ENCODE measurements at places on chromosomes 1 and 21.

GRCh38 chr1:102566182-102566581 is 542.1 kb downstream of the COL11A1 start:
- no peak for DNase-seq

- no peak for DNase-seq
These were observed 441.6 kb downstream of the OMA1 start for GRCh38 chr1:58104960-58105359.

DNA sequence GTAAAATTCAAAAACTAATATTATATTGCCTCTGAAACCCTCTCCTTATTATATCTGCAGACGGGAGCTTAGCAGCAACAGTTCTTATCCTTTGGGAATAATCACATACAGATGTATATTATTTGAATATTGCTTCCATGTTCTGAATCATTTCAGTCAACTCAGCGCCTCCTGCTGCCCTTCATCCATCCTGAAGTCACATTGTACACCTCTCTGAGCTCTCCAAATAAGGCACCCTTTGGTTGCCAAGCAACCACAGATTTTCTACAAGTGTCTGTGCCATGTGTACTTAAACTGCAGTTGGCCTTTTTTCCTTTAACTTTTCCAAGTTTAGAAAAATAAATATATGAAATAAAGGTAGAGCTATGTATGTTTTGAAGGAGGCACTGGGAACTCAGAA is 384.3 kb downstream of the LRRIQ3 start:
- DNase-seq: no peak

DNA sequence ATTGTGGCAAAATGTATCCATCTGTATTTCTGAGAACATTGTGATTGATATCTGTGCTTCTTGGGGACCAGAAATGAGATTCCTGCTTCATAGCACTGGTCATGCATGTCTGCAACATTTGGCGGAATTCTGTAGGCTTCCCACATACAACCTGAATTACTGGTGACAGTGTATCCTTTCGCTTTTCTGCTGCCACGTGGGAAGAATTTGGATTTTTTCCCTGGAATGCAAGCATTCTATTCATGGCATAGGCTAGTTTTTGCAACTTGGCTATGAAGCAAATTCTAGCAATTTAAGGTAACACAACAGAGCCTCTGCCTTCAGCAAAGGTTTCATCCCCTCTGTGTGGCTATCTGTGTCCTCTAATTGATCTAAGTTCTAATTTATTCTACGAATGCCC is 85.9 kb downstream of the BCAR3 start:
- no peak for DNase-seq

DNA sequence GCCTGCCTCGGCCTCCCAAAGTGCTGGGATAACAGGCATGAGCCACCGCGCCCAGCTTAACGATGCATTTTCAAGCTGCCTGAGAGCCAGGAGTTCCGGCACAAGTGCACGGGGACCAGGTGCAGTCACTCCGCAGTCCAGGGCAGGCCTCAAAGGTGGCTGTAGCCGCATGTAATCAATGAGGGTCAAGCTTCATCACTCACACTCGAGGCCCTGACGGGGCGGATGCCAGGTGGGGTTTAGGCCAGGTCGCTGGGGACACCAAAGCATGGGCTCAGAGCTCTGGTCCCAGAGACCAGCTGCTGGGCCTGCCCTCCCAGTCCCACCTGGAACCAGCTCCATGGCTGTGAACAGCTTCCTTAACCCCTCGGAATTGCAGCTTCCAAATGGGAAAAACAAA is 26.1 kb upstream of the GPR153 start:
- no peak for DNase-seq

GRCh38 chr1:112506306-112506705 is 2.5 kb upstream of the WNT2B start:
- DNase-seq: no peak

- no peak for DNase-seq
These were observed 347.4 kb downstream of the KCNH1 start for GRCh38 chr1:210786546-210786945.

DNA sequence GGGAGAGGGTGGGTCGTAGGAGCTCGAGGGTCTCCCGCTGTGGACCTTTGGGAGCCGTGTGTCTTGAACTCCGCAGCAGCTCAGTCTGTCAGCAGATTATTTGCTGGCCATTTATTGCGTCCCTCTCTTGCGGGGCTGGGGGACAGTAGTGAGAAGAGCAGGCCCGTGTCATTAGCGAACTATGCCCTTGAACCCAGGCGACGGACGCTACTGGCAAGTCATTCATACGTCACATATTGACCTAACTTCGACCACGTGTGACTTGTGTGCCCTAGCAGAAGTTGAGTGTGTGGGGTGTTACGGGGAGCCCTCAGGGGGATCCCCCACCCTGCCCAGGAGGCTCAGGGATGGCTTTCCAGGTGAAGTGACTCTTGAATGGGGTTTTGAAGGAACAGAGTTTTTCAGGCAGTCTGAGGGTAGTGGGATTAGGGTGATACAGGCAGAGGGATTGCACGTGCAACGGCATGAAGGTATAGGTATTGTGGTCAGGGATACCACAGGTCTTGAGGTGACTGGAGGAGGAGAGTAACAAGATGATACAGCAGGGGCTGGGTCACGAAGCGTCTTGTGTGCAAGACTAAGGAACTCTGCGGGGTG is 13.0 kb downstream of the RCC1 start:
- no peak for DNase-seq

DNA sequence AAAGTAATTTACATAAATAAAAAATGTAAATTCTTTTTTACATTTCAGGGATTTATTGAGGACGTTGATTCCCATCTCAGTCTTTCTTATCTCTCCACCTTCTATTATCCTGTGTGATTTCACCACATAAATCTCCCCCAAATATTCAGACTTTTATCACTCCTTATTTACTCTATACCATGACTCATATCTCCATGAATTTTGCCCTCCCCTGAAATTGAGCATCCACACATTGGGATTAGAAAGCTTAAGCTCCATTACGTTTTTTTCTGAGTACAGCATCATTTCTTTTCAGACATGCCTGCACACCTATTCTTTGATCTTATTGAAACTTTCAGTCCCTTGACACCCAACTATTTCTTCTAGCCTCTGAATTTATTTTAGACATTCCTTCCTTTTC is 111.2 kb downstream of the IFI44 start:
- no peak for DNase-seq

DNA sequence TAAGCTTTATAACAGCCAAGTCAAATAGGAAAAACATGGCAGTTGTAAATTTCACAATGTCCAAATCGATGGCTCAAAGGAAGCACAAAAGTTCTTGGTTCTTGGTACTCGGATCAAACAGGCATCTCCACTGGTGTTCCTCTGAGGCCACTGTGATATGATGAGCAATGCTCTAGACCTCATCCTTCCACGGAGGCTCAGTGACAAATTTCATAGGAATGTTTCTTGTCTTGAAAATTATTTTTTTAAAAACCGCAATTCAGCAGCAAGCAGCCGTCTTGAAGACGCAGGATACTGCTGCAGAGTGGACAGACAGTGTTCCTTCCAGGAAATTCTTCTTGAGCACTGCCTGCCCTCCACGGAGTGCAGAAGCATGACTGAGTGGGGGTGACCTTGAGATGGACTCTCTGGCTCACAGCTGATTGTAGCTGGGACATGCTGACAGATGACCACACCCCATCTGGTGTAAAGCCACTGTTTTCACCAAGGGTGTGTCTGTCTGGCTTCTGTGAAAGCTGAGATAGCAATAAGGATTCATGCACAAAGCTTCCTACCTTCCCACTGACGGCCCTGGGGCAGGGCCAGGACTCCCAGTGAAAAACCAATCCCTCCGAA is 61.9 kb downstream of the TIAM1 start:
- no peak for DNase-seq

DNA sequence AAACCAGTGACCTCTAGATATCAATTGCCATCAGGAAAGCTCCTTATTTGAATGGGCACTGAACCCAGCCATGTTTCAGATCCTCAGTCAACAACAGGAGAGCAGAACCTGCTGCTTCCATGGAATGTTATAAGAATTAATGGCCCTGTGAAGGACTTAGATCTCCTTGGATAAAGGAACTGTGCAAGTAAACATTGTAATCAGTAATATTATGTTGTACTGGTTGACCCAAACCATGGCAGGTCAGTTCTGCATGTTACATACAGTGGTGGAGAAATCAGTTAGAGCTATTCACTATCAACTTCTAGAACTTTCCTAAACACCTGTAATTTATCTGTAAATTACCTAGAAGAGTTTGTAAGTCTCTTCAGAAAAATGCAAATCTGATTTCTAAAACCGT is 11.2 kb upstream of the CLDN8 start:
- DNase-seq: no peak

- no peak for DNase-seq
These were observed 46.7 kb upstream of the DMRTB1 start for GRCh38 chr1:53412285-53413174.

GRCh38 chr21:26112127-26112742 is 58.3 kb downstream of the APP start:
- no peak for DNase-seq

DNA sequence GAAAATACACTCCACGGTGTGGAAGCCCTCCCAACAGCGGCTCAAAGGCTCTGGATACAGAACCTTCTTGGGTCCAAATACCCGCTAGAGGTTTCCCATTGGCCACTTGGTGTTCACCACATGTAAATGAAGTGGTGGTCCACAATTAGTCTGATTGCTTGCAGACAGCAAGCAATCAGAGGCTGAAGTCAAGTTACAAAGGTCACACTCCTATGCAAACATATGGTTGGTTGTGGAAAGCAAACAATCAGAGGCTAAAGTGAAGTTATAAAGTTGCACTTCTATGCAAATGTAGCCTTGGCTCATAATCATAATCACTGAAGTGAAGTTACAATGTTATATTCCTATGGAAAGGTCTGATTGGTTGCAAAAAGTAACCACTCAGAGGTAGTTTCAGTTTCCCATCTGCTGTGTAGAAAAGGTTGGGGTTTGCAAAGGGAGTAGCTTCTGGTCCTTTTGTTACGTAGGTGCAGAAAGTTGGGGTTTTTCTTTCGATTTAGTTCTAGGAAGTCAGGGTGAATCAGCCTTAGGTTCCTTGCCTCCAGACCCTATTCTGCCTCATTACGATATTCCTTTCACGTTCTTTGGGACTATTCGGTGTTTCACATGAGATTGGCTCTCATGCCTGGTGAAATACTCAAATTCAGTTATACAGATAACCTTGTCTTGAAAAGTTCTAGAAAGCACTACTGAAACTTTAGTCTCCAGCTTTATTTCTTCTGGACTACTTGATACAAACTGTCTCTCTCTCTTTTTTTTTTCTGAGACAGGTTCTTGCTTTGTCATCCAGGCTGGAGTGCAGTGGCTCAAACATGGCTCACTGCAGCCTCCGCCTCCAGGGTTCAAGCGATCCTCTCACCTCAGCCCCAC is 36.7 kb upstream of the MTF2 start:
- DNase-seq: no peak

DNA sequence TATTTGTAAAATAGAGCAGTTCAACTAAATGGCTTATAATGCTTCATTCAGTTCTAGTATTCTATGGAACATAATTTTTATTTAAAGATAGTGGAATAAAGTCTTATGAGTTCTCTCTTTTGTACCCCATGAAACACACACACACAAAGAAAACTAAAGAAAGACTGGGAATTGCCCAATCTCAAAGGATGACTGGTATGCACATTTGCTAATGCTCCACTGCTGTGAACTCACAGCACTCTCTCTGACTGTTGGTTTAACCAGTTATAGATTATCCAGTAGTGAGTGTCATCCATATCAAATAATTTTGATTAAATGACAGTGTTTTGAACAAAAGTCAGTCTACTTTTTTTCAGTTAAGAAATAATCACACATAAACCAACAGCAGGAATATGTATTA is 1082.4 kb upstream of the B3GALT2 start:
- DNase-seq: no peak

DNA sequence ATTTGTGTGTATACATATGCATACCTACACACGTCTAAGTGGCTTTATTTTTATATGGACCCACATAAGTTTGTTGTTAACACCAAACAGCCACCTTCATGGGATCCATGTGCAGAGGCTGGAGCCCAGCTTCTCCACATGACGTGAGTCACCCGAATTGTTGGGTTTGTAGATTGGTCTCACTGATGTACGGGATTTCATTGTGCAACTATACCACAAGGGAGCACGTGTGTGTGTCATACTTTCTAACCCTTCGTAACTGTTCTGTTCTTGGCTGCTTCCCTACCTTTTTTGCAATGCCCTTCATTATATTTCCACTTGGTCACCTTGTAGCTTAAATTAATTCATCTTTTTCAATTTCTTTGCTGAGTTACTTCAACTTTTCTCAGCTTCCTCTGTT is 21.0 kb downstream of the SPRTN start:
- DNase-seq: no peak

All from left renal cortex interstitium (tissue), 4 donors.